ENCODE measurements at places on chromosomes 2 and 18. TPM values are rescaled to one million over a fixed set of nuclear protein-coding genes. Genes with fewer than 3 reads are reported as not detected.
A peak's percentile ranks its signal among the peaks of the same experiment; 100 is the strongest.

GRCh38 chr18:13179566-13180113, 38.9 kb upstream of the LDLRAD4 start:
- H3K27ac ChIP-seq = no peak overlapping the region
- DNase-seq = no peak
- H3K4me1 ChIP-seq = no peaks in the 10 kb centered on the region
- H3K4me3 ChIP-seq = no peak overlapping the region

- peak; percentile 41 for DNase-seq
- H3K36me3 ChIP-seq = no peaks in the 10 kb centered on the region
- H3K27me3 ChIP-seq = no peaks in the 10 kb centered on the region
- no peak overlapping the region for H3K4me3 ChIP-seq
Measured at GRCh38 chr2:881204-881918, 69.3 kb upstream of the SNTG2 start.

LIPG gene
- polyA plus RNA-seq = 0.11 TPM

DNA sequence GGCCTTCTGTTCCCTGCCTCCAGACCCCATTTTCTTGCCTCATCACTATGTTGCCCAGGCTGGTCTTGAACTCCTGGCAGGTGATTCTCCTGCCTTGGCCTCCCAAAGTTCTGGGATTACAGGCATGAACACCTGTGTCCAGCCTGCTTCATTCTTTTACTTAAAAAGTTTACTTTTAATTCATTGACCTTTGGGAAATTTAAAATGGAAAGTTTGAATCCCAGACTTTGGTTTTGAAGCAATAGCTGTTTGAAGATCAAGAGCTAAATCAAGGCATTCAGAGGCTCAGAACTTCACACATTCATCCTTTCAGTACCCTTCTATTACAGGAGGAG, 79.3 kb upstream of the SESTD1 start:
- H3K27ac ChIP-seq = no peak overlapping the region
- H3K27me3 ChIP-seq = no peaks in the 10 kb centered on the region
- no peak for DNase-seq
- no peaks in the 10 kb centered on the region for H3K36me3 ChIP-seq
- H3K4me3 ChIP-seq = no peak overlapping the region
- H3K4me1 ChIP-seq = peaks cover 16% of the 10 kb centered on the region

SERPINB13 gene
- polyA plus RNA-seq = not detected

DNA sequence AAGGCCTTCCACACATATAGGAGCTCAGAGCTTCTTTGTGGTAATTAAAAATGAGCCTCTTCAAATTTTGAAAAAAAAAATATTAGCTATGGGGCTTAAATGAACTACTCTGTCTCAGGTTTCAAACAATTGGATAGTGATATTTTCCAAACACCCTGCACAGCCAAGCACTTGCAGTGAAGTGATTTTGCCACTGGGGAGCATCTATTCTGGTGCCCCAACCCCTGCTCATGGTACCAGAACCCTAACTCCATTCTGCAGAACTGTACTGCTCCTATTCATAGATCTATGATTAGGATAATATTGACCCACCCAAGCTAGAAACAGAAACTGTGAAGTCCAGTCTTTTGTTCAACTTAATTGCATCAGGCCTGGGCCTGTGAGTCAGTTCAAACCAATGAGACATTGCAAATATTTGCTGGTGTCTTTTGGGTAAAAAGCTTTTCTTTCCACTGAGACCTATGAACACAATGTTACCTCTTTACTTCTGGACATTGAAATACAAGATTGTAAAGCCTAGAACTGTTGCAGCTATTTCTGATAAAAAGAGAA, 324.0 kb downstream of the GALNT13 start:
- DNase-seq = peak; percentile 13
- H3K27ac ChIP-seq = no peak overlapping the region
- no peaks in the 10 kb centered on the region for H3K4me1 ChIP-seq
- H3K4me3 ChIP-seq = no peak overlapping the region

DNA sequence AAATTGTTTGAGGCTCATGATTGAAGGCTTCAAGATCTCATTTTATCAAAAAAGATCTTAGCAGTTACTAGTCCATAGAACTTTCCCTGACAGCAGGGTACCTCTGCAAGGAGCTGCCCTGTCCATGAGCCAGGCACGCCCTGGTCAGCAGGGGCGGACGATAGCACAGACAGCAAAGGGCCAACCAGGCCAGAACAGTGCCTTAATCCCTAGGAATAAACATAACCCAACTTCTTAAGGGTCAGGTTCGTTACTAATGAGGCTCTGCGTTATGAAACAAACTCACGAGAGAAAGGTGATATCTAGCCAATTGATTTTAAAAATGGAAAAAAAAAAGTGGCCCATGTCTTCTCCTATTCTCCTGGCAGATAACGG, 59.2 kb downstream of the BCL2 start:
- no peaks in the 10 kb centered on the region for H3K27me3 ChIP-seq
- no peak for DNase-seq
- H3K36me3 ChIP-seq = no peaks in the 10 kb centered on the region
- H3K4me3 ChIP-seq = no peak overlapping the region
- no peak overlapping the region for H3K27ac ChIP-seq
